ENCODE measurements at places on chromosomes 11 and 22.

DNA sequence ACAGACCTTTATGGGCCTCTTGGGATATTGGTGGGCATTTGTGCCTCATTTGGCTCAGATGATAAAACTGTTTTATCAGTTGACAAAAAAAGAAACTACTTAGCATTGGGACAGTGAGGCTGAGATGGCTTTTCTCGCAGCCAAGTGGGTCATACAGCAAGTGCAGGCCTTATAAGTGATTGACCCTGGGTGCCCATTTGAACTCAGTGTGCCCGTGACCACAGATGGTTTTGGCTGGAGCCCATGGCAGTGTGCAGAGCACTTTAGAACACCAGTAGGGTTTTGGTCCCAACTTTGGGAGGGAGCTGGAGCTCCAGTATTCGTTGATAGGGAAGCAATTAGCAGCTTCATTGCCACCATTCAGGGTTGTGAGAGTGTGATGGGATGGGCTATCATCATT is 404.5 kb upstream of the LARGE1 start:
- no peak for DNase-seq

DNA sequence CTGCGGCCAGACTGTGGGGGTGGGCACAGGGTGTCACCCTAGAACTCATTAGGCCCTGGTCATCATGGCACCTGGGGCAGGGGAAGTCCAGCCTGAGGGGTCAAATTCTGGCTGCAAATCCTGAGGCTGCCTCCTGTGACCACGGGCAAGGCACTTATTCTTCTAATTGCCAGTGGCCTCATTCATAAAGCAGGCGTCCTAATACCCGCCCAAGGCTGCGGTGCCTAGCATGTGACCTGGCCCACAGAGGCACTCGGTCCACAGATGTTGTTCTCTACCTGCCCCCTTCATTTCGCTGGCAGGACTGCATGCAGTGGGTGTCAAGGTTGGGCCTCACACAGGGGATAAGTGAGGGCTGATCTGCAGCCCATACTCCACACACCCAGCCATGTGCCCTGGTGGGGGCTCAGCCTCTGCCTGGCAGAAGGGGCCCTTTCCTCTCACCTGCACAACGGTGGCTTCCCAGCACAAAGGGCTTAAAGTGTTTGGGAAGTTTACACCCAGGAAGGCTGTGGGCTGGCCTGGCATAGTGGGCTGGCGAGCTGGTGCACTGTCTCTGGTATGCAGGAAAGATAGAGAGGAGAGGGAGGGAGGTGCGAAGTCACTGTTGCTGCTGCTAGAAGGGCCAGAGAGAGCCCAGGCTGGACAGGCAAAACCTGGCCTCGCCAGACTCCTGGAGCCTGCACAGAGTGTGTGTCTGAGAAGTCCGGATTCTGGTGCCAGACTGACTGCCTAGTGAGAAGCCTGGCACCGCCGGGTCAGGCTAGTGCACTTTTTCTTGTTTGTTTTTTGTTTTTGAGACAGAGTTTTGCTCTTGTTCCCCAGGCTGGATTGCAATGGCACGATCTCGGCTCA is 3.2 kb downstream of the MPST start:
- DNase-seq: no peak

- no peak for DNase-seq
Measured at GRCh38 chr11:117502015-117502778, 174.5 kb downstream of the CEP164 start.

GRCh38 chr22:26979294-26979693 is 321.9 kb downstream of the MIAT start:
- DNase-seq: no peak

DNA sequence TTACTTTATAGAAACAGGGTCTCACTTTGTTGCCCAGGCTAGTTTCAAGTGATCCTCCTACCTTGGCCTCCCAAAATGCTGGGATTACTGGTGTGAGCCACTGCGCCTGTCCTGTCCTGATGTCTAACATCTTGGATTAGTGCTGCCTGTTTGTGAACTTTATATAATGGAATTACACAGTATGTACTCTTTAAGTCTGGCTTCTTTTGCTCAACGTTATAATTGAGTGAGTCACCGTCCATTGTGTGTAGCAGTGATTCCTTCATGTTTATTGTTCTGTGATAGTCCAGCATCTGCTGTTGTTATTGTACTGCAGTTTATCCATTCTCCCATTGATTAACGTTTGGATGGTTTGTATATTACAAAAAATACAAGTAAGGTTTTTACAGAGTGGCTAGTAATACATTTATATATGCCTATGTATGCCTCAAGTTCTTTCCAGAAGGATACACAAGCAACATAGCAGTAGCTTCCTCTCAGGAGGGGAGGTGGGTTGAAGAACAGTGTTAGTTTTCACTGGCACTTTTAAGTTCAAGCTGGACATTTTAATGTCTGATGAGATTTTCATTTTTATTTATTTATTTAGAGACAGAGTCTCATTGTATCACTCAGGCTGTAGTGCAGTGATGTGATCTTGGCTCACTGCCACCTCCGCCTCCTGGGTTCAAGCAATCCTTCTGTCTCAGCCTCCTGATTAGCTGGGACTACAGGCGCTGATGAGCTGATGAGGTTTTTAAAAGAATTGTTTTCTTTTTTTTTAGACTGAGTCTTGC is 25.2 kb upstream of the MICALL1 start:
- no peak for DNase-seq

Measured in Caco-2 (cell line).